T-helper 2 cell (primary cell): ENCODE measurements at places on chromosomes 1 and 21.

GRCh38 chr1:158649052-158649451 is 37.5 kb downstream of the SPTA1 start:
- no peak for DNase-seq

- DNase-seq: no peak
These were observed 9.2 kb downstream of the PADI2 start for GRCh38 chr1:17109892-17110554.

GRCh38 chr1:226233293-226233692 is 9.8 kb downstream of the MIXL1 start:
- DNase-seq: no peak

GRCh38 chr1:86239894-86240293 is 83.3 kb upstream of the COL24A1 start:
- no peak for DNase-seq

DNA sequence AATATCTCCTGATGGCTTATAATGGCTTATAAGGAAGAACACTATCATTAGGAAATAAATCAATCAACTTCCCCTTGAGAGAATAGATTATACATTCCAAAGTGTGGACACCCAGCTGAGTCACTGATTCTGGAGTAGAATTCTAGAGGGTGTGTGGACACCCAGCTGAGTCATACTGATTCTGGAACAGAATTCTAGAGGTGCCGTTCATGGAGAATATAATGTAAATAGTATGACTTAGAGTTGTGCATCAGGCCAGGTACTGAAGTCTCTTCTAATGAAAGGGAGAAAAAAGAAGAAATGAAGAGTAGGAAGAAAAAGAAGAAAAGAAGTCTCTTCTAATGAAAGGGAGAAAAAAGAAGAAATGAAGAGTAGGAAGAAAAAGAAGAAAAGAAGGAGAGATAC is 2.4 kb upstream of the USP33 start:
- DNase-seq: no peak

DNA sequence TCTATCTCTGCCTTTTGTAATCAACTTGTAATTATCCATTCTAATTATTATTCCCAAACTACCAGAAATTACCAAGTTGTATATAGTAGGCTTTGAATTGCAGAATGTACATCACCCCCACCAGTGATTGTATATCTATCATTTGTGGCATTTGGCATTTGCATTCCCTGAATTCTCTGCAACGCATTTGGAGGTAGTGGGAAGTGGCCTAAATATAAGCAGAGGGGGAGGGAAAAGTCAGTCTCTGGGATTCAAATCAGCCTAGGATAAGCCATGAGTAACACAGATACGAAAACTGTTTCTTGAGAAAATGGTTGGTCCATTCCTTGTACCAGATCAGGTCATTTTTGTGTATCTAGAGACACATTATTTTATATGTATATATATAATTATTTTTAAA is 20.7 kb downstream of the DDX20 start:
- DNase-seq: no peak

DNA sequence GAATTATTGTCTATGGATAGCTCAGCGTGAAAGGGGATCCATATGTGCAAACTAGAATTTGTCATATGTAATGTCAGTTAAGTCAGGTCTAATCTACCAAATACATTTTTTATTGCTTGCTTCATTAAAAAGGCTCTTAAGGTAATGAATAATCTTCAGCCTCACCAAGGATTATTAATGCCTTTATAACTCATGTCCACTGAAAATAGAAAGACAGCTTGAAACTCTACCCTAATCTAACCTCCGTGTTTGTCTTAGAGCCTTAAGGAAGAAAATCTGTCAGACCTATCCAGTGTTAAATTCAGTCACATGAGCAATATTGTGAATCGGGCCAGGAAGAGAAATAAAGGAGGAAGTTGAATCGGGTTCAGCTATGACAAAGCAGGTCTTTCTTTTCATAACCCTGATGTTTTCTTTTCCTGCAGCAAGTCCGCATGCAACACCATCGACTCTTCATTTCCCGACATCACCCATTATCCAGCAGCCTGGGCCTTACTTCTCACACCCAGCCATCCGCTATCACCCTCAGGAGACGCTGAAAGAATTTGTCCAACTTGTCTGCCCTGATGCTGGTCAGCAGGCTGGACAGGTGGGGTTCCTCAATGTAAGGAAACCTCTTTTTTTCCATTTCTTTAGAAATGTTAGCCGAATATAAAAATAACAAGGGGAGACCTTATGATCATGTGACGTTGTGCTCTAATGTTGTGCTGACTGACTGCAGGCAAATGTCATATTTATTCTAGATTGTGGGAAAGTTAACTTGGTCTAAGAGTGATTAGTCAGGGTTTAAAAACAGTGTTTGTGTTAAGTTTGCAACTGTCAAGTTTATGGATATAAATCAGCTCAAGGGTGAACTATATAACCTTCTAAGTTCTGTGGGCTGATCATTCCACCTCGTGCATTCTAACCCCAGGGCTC is 321.0 kb downstream of the TM2D1 start:
- no peak for DNase-seq

GRCh38 chr1:151728151-151729054 is 7.1 kb downstream of the RIIAD1 start:
- DNase-seq: no peak

GRCh38 chr1:181175955-181176354 is 87.5 kb downstream of the IER5 start:
- no peak for DNase-seq

GRCh38 chr1:51574796-51575195 is 42.1 kb upstream of the OSBPL9 start:
- no peak for DNase-seq

DNA sequence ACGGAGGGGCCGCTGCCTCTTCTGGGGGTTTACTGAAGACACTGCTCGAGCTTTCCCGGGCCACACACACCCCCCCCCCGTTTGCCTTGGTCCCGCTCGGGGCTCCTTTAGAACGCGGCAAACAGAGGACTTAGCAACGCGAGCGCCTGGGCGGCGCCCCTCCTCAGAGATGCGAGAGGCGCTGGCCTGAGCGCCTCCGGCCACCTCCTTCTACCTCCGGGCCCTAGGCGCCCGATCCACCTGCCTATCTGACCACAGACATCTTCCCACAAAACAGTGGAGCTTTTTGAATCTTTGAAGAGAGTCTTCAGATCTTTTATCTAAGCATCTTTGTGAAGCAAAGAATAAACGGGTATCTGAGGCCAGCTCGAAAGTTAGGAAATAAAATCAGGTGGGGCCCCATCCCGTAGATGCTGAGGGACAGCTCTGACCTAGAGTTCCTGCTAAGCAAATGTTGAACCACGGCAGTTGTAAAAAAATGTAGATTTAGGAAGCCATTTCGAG is 436 bp upstream of the TTLL7 start:
- DNase-seq: no peak

- DNase-seq: no peak
These were observed 77.9 kb downstream of the POFUT2 start for GRCh38 chr21:45209685-45210284.

DNA sequence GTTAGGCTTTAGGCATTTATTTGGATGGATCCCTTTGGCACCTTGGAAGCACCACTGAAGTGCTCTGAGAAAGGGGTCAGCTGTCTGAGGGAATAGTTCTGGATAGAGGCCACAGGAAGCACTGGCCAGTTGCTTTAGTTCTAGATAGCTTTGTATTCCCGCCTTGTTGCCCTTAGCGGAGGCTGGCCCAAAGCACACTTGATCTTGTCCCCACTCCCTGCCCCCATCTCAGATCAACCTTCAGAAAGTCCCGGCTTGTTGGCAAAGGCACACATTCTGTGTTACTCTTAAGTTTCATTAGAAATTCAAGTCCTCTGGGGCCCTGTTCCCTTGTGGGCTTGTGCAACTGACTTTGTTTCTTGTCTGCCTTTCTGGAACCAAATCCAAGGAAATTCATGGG is 15.2 kb upstream of the NBL1 start:
- DNase-seq: no peak

DNA sequence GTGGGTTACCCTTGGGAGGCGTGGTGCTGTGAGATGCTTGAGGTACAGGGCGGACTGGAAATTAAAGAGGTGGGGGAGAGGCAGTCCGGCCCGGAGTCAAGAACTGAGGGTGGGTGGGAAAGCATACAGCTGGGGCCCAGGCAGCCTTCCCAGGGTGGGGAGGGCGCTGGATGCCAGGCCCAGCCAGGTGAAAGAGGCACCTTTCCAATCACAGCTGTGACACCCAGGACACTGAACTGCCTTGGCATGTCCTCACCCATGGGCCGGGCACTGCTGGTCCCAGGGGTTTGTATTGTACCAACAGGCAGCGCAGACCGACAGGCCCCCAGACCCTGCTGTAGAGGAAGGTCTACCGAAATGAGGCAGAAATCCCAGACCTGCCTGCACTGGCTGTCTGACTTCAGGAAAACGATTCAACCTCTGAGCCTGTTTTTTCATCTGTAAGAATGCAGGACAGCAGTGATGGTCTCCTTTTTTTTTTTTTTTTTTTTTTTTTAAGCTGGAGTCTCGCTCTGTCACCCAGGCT is 9.1 kb downstream of the SLC30A2 start:
- no peak for DNase-seq

- DNase-seq: no peak
These were observed 40.7 kb upstream of the GPR37L1 start for GRCh38 chr1:202081992-202082391.

DNA sequence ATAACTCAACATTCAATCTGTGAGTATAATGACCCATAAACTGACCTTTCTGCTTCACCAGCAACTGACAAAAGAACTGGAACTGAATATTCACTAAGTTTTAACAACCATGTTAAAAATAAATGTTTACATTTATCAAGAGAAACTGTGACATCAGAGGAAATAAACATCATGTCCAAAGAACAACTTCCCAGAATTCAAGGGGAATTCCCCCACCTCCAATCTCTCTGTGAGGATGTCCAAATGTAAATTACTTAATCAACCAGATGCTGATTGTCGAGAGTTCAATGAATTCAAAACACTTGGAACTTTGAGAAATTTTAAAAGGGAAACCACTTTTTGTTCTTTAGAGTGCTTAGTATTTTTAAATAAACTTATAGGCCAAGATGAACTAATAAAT is 365.6 kb upstream of the ADGRL2 start:
- DNase-seq: no peak

GRCh38 chr1:19547814-19548213 is 62.5 kb upstream of the CAPZB start:
- no peak for DNase-seq

GRCh38 chr1:64530969-64531692 is 61.2 kb downstream of the CACHD1 start:
- no peak for DNase-seq

DNA sequence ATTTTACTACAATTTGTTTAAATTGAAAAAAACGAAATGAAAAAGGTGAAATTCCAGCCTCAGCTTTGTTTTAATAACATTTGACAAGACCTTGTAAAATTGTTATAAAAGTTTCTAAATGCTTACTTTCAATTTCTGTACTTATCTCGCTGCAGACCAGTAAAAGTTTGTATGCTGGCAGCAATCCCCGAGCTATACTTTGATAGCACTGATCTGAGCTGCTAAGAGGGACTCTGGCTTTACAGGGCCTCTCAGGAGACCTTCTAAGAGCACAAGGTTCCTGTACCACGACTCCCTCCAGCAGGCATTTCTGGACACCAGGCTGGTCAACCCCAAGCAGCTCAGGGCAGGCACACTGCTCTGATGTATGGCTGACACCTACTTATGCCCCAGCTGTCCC is 13.1 kb downstream of the STMN1 start:
- no peak for DNase-seq

DNA sequence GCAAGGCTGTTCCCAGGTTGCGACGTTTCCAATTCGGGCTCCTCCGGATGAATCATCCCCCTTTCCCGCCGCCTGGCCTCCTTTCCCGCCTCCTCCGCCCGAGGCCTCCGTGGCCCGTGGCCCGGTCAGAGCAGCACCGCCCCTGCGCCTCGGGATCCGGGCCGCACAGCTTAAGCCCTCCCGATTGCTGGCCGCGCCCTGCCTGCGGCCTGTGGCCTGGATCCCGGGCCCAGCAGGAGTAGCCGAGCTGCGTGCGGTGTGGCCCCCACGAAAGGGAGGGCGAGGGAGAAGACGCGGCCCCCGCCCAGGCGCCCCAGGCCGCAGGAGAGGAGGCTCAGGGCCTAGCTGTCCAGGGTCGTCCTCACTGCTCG is 1.0 kb downstream of the TMEM200B start:
- no peak for DNase-seq
